Activated naive CD8-positive, alpha-beta T cell treated with anti-CD3 and anti-CD28 coated beads, Interleukin-2, amount 10 ng/mL, durations not matched to agents 7 days and 5 days (primary cell): ENCODE measurements at places on chromosomes 3 and 15. TPM values are rescaled to one million over a fixed set of nuclear protein-coding genes. Genes with fewer than 3 reads are reported as not detected.

The THAP10 gene
- total RNA-seq, result not detected

The CYP11A1 gene
- not detected for total RNA-seq

GRCh38 chr3:182303169-182303568 is 490.1 kb upstream of the ATP11B start:
- H3K36me3 ChIP-seq, result no peaks in the 10 kb centered on the region
- H3K4me3 ChIP-seq, result no peak overlapping the region
- H3K27ac ChIP-seq, result no peak overlapping the region
- no peak for DNase-seq
- no peaks in the 10 kb centered on the region for H3K4me1 ChIP-seq

GRCh38 chr3:122930063-122930997 is 97.2 kb downstream of the SEMA5B start:
- H3K27ac ChIP-seq, result no peak overlapping the region
- no peak overlapping the region for H3K4me3 ChIP-seq
- no peaks in the 10 kb centered on the region for H3K36me3 ChIP-seq
- H3K27me3 ChIP-seq, result peaks cover 37% of the 10 kb centered on the region
- no peaks in the 10 kb centered on the region for H3K4me1 ChIP-seq

GRCh38 chr3:519026-519425 is 322.5 kb downstream of the CHL1 start:
- H3K27me3 ChIP-seq, result no peaks in the 10 kb centered on the region
- H3K36me3 ChIP-seq, result no peaks in the 10 kb centered on the region
- H3K4me1 ChIP-seq, result no peaks in the 10 kb centered on the region
- DNase-seq, result no peak
- H3K4me3 ChIP-seq, result no peak overlapping the region
- H3K27ac ChIP-seq, result no peak overlapping the region

The SLC26A6 gene
- total RNA-seq, result 54.4 TPM

GRCh38 chr3:109241459-109242186 is 74.7 kb downstream of the DPPA2 start:
- no peak overlapping the region for H3K27ac ChIP-seq
- DNase-seq, result no peak
- H3K36me3 ChIP-seq, result no peaks in the 10 kb centered on the region
- H3K4me3 ChIP-seq, result no peak overlapping the region
- H3K27me3 ChIP-seq, result no peaks in the 10 kb centered on the region

GRCh38 chr3:58027704-58028317 is 19.6 kb downstream of the FLNB start:
- no peak for DNase-seq
- H3K27ac ChIP-seq, result no peak overlapping the region
- H3K36me3 ChIP-seq, result no peaks in the 10 kb centered on the region
- no peaks in the 10 kb centered on the region for H3K27me3 ChIP-seq
- peaks cover 5% of the 10 kb centered on the region for H3K4me1 ChIP-seq

The ASB14 gene
- total RNA-seq, result not detected

The CHST14 gene
- 10.8 TPM for total RNA-seq

- H3K4me1 ChIP-seq, result peaks cover 25% of the 10 kb centered on the region
- no peak overlapping the region for H3K27ac ChIP-seq
- no peak overlapping the region for H3K4me3 ChIP-seq
- peaks cover 5% of the 10 kb centered on the region for H3K36me3 ChIP-seq
- no peak for DNase-seq
- H3K27me3 ChIP-seq, result no peaks in the 10 kb centered on the region
These were observed 143.9 kb downstream of the ZNF609 start for GRCh38 chr15:64604319-64604718.

GRCh38 chr15:50231761-50232160 is 33.8 kb downstream of the HDC start:
- no peak for DNase-seq
- no peak overlapping the region for H3K27ac ChIP-seq
- peaks cover 47% of the 10 kb centered on the region for H3K36me3 ChIP-seq
- H3K4me1 ChIP-seq, result peaks cover 5% of the 10 kb centered on the region

The SLC38A3 gene
- total RNA-seq, result not detected

The SKOR1 gene
- 0.89 TPM for total RNA-seq

GRCh38 chr3:11455956-11456355 is 183.8 kb downstream of the ATG7 start:
- H3K4me1 ChIP-seq, result no peaks in the 10 kb centered on the region
- H3K27ac ChIP-seq, result no peak overlapping the region
- no peaks in the 10 kb centered on the region for H3K27me3 ChIP-seq
- no peak overlapping the region for H3K4me3 ChIP-seq

The UROC1 gene
- total RNA-seq, result not detected

- no peak overlapping the region for H3K4me3 ChIP-seq
- H3K27me3 ChIP-seq, result no peaks in the 10 kb centered on the region
- H3K27ac ChIP-seq, result no peak overlapping the region
- DNase-seq, result no peak
- no peaks in the 10 kb centered on the region for H3K4me1 ChIP-seq
These were observed 165.5 kb upstream of the MLF1 start for GRCh38 chr3:158405507-158405906.

The LYSMD2 gene
- total RNA-seq, result 24.1 TPM
